ENCODE measurements at places on chromosomes 5 and 9.

GRCh38 chr9:79014929-79015699 is 556.7 kb upstream of the TLE4 start:
- DNase-seq, result no peak

GRCh38 chr9:88387036-88387551 is 1.1 kb upstream of the SPIN1 start:
- DNase-seq, result no peak

GRCh38 chr9:76580188-76580587 is 121.2 kb downstream of the GCNT1 start:
- no peak for DNase-seq

GRCh38 chr5:163410505-163410904 is 26.9 kb upstream of the CCNG1 start:
- DNase-seq, result no peak

DNA sequence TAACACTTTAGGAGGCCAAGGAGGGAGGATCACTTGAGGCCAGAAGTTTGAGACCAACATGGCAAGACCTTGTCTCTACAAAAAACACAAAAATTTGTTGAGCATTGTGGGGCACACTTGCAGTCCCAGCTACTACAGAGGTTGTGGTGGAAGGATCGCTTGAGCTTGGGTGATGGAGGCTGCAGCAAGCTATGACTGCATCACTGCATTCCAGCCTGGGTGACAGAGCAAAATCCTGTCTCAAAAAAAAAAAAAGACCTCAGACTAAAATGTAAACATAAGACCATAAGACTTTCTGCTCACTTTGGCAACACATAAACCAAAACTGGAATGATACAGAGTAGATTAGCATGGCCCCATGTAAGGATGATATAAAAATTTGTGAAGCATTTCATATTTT is 24.6 kb upstream of the NANS start:
- no peak for DNase-seq

- no peak for DNase-seq
Observed at GRCh38 chr5:73996151-73996755, 370.3 kb downstream of the ARHGEF28 start.

DNA sequence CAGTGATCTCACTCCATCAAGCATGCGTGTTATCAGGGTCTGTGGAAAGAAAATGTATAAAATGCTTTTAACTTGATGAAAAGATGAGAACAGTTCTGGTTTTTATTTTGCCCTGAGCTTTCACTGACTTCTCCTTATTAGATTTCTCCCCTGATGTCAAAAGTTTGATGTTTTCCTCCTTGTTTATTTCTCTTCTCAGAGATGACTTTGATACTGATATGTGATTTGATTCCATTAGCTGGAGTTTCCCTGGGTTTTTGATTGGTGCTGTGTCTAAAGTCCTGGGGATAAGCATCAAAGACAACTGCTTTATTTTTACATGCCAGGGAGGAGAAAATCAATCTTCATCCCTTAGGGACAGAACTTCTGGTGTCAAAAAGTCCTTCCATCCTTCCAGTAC is 510.0 kb downstream of the KCTD16 start:
- DNase-seq, result no peak

DNA sequence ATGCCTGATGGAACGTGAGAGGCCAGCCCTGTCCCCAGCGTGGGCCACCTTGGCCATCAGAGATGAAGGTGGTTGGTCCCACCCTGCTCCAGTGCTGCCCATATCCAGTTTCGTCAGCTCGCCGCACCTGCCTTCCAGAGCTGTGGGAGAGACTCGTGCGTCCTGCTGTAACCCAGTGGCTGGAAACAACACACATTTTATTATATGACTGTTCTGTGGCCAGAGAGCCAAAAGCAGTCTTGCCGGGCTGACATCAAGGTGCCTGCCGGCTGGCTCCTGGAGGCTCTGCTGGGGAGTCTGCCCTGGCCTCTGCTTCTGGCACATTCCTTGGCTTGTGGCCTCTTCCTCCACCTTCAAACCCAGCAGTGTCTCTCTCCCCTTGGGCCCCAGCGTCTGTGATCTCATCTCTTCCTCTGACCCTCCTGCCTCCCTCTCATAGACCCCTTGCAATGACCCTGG is 94.7 kb downstream of the RXRA start:
- no peak for DNase-seq

GRCh38 chr9:97703437-97704344 is 6.6 kb upstream of the XPA start:
- DNase-seq, result no peak
